ENCODE measurements at places on chromosomes 16 and 17. TPM values are rescaled to one million over a fixed set of nuclear protein-coding genes. Genes with fewer than 3 reads are reported as not detected.

CNGB1 gene
- total RNA-seq, result not detected

MYBBP1A gene
- 18.5 TPM for total RNA-seq

DNA sequence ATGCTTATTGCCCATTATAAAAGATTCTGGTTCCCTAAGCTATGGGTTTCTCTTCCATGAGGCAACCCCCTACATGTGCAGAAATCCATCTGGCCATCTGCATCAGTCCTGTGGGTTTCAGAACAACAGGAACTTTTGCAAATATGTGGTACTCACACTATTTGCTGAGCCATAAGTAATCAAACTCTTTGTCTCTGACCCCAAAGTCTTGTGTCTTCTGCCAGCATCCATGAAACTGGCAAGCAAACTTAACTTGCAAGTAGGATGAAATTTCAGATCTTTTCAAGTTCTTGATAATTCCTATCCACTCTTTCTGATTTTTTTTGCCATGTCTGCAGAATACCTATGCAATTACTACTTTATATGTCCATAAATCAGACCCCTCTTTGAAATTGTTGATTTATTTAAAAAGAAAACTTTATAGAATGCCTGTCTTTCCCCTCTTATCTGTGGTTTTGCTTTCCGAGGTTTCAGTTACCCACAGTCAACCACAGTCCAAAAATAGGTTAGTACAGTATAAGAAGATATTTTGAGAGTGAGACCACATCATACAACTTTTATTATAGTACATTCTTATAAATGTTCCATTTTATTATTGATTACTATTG is 158.4 kb upstream of the IRX3 start:
- no peak for DNase-seq

GRCh38 chr17:17137731-17138585 is 68.2 kb downstream of the PLD6 start:
- no peak for DNase-seq

DNA sequence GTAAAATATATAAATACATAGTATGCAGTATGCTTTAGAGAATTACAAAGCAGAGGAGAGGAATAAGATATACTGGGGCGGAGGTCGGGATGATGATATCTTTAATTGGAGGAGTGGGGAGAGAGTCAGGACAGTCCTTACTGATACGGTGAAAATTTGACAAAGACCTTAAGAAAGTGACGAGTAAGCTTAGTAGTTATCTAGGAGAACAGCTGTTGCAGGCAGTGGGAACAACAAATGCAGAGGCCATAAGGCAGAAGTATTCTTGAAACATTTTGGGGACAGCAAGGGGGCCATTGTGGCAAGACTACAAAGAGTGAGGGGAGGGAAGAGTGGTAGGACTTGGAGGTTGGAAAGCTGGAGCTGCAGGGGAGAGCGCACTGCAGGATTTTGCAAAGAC is 22.3 kb upstream of the CDC6 start:
- DNase-seq, result no peak

DNA sequence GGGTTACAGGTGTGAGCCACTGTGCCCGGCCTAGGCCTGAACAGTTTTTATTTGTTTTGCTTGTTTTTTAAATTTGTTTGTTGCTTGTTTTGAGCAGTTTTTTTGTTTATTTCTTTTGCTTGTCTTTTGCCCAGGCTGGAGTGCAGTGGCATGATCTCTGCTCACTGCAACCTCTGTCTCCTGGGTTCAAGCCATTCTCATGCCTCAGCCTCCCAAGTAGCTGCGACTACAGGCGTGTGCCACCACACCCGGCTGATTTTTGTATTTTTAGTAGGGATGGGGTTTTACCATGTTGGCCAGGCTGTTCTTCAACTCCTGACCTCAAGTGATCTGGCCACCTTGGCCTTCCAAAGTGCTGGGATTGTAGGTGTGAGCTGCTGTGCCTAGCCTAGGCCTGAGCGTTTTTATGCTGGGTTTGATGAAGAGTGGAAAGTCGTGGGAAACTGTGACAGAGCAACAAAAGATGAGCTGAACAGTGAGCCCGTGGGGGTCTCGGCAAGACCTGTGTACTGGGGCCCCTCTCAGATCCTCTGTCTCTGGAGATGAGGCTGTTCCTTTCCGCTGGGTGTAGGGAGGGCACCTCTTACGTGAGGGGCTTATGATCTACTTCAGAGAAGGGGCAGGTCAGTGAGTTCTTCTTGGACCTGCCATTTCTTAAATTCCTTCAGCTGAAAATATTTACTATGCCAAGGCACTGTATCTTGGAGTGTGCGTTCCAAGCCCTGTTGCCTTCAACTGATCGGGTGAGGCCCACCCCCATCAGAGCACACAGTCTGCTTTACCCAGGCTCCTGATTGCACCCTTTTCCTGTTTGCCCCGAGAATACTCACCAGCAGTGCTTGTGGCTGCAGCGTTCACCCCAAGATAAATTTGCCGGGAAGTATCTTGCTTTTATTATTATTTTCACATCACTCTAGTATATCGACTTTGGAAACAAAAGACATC is 322.1 kb downstream of the SEC14L1 start:
- no peak for DNase-seq

- DNase-seq, result no peak
These were observed 11.6 kb downstream of the CDK5R1 start for GRCh38 chr17:32498391-32498790.

Data from left lobe of liver (tissue), 2 donors.